ENCODE measurements at places on chromosomes 4 and X.

GRCh38 chr4:66852843-66853242, 692.5 kb downstream of the CENPC start:
- no peak for DNase-seq

DNA sequence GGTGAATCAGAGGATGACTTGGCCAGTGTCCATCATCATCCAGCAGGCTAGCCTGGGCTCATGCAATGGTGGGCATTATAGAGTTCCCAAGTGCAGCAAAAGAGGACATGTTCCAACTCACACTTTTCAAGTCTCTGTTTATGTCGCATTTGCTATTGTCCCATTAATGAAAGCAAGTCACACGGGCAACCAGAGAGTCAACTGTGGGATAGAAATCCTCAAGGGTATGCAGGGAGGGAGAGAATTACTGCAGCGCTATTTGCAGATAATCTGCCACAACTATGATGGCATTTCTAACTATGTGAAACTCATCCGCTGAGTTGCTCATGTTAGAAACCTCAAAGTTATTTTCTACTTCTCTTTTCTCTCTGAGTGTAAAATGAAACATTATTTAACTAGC, 78.5 kb upstream of the TAB3 start:
- no peak for DNase-seq

- no peak for DNase-seq
Observed at GRCh38 chr4:188403272-188403671, 264.0 kb downstream of the TRIML1 start.

- no peak for DNase-seq
Observed at GRCh38 chrX:136866337-136867095, 14.0 kb downstream of the RBMX start.

- no peak for DNase-seq
Observed at GRCh38 chr4:107736924-107737448, 17.0 kb upstream of the PAPSS1 start.

GRCh38 chr4:86106475-86106874, 253.4 kb downstream of the MAPK10 start:
- no peak for DNase-seq

DNA sequence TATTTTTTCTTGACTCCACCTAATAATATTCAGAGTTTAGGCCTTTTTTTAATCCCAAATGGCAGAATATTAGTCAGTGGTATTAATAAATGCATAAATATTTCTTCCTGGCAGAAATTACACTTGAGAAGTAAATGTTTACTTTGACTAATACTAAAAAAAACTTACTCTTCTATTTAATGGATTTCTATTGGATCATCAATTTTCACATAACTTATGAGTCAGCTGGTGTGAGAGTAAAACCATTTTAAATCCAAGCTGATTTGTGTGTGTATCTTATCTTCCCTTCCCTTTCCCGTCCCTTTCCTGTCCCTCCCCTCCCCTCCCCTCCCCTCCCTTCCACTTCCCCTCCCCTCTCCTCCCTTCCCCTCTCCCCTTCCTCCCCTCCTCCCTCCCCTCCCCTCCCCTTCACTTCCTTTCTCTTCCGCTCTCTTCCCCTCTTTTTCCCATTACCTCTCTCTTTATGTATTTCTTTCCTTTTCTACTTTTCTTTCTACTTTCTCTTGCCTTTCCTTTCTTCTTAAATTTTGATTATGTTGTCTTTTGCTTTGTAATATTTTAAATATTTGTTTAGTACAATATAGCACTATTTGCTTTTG, 630.1 kb upstream of the EPHA5 start:
- no peak for DNase-seq

- DNase-seq = no peak
Observed at GRCh38 chr4:78437608-78438088, 113.9 kb upstream of the ANXA3 start.

DNA sequence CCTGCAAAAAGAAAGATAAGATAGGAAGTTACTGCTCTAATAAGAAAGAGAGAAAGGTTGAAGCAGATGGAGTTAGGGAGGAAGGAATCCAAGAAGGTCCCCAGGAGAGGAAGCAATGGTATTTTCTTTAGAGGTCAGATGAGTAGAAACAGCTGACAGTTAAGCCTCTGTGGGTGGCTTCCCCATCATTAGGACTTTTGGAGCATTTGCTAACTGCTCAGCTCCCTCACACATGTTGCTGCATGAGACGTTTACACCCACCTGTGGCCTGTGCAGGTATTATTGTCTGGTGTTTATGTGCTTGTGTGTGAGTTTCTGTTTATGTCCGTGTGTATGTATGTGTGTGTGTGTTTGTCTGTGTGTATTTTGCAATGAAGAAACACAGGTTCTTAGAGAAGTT, 346.8 kb downstream of the RAB28 start:
- no peak for DNase-seq

- no peak for DNase-seq
Observed at GRCh38 chr4:112910109-112910736, 139.2 kb upstream of the ANK2 start.

DNA sequence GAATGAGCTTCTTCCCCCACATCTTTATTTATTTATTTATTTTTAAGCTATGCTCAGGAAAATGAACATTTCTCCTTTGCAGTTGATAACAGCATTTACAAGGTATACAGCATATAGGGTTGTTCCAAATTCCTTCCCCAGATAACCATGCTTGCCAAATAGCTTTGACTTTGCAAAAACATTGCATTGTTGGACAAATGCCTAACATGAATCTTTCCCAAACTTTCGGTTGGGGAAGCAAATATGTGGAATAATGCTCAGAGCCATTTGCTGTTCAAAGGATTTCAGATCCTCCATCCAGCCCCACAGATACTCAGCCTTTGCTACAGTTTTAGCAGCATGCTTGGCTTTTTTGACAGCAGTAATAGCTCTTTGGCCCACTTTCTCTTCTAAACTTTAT, 127.2 kb upstream of the AGA start:
- DNase-seq = no peak

- no peak for DNase-seq
Observed at GRCh38 chr4:156764846-156765245, 206.8 kb downstream of the PDGFC start.

DNA sequence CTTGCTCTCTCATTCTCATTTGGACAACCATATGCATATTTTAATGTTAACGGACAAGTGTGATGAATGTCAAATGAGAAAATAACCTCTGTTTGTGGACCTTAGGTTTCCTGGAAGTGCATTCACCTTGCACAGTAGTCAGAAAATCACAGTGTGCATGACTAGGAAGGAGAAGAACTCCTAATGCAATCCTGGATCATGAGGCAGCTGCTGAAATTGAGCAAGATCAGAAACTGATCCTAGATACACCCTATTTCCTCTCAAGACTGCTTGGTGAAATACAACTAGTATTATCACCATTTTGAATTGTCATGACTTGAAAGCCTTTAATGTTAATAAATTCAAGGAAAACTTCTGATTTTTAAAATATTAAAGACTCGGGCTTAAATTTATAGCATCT, 1148.9 kb downstream of the STIM2 start:
- no peak for DNase-seq

DNA sequence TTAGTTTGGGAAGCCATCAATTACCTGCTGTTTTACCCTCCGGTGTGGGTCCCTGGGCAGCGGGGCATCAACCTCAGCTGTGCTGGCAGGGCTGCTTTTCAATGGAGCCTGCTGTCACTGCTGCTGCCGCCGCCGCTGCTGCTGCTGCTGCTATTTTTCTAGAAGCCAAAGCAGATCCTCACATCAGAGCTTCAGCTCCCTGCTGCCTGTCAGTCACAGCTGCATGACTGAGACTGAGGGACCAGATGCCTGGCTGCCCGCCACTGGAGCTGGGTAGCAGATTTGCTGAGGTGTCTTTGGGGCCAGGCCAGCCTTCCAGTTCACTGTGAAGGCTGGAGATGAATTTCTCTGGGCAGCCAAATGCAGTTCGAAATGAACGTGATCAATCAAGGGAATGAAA, 200.3 kb upstream of the NHS start:
- peak; percentile 43 for DNase-seq

GRCh38 chr4:138688408-138689085, 327.0 kb upstream of the NOCT start:
- no peak for DNase-seq

DNA sequence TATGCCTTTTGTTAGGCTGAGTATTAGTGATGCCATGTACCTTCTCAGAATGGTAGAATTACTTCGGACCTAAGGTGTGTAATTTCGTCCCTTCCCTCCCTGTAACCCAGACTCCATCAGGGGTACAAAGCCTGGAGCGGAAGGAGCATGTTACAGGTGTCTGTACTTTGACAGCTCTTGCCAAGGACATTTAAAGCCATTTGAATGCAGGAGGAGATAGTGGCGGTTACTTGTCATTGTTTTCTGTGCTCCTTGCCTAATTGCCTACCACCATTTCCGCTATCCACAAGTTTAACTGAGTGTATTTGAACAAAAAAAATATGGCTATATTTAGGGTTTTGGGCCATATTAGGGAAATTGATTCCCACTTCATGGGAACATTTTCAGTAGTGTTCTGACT, 1.8 kb downstream of the FNIP2 start:
- no peak for DNase-seq

GRCh38 chr4:98921292-98921691, 7.6 kb downstream of the EIF4E start:
- DNase-seq = no peak

DNA sequence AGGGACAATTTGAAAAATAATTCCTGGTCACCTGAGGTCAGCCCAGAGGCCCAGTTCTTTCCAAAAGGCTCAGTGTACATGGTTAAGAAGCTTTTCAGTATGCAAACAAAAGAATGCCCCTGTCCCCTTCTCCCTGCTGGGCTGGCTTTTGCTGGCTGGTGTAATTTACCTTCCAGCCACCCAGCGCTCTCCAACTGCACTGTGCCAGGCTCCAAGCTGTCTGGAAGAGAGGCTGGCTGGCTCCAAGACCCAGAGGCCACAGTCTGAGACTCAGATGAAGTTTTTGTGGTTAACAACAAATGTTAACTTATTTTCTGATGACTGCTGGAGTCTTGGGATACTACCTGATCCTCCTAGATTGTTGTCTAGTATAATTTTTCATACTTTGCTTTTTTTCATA, 11.9 kb upstream of the KIT start:
- no peak for DNase-seq

DNA sequence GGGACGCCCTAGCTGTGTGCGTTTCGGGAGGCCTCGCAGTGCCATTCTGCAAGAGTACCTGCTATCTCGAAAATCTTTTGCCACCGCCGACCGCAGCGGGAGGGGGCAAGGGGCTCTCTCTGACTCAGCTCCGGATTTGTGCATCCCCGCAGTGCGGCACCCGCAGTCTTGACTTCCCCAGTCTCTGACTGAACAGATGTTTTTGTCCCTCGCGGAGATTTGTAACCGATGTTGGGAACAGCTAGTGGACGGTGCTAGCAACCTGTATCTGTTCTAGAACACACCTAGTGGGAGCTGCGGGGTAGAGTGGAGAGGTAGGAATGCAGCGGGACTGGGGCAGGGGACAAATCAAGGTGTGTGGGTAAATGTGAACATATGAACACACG, 17.2 kb downstream of the NKX6-1 start:
- no peak for DNase-seq

DNA sequence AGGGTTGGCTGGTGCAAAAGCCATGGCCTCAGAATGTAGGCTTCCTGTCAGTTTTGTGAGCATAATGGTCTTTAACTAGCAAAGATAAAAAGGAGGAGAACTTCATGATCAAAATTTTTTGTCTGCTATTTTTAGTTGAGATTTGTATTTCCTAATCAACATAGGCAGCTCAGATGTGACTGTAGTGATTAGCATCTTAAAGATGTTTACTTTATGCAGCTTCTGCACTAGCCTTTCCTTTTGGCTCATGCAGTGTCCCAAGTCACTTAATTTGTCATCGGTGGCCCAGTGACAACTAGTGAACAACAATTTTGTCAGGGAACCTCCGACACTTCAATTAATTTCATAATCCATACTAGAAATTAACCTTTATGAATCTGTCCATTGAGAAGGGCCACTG, 109.8 kb downstream of the CEP135 start:
- no peak for DNase-seq

DNA sequence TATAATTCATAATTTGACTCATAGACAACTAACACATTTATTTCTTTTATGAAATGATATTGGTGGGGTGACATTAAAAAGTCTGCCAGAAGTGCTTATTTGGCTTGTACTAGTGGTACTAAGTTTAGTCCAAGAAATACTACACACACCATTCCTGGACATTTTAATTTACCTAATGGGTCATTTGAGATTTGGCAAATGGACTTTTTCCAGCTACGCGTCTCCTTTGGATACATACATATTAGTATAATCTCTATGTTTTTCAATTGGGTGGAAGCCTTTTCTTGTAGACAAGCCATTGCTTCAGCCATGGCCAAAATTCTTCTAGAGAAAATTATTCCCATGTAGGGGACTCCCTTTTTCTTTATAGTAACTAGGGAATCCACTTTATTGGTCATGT, 968.5 kb downstream of the C4orf33 start:
- DNase-seq = no peak

- DNase-seq = no peak
Observed at GRCh38 chrX:64229154-64229553, 1.3 kb downstream of the ASB12 start.

DNA sequence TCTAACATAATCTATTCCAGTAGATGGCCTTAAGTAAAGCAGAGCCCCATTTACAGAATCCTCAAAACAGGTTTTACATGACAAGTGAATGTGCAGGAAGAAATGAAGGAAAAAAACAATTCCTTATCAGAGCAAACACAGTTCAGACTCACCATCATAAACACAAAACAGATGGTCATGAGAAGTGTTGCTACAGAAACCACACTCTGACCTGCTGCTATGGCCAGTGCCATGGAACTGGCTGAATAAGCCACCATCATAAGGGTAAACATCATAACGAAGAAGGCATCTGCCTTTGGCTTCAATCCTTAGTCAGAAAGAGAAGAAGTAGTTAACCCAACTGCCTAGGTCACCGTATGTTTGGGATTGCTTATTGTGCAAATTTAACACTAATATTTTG, 61.1 kb downstream of the ABCG2 start:
- no peak for DNase-seq

GRCh38 chr4:12724510-12724909, 759.6 kb downstream of the RAB28 start:
- DNase-seq = no peak

DNA sequence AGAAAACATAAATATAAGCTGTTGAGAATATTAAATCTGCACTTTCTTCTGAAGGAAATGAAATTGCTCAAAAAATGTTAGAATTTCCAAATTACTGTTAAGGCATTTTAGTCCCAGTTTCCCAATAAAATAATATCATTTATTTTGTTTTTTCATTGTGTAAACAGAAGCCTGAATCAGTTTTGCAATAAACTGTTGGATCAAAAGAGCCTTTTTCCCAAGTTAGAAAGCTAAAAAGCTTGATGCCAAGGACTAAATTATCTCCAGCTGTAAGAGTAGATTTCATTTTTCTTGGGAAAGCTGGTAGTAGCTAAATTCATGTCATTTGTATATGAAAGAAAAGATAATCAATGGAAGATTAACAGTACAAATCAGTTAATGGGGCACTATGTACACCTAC, 95.8 kb downstream of the RNF150 start:
- no peak for DNase-seq

GRCh38 chrX:32538554-32538953, 672.8 kb downstream of the DMD start:
- DNase-seq = no peak

DNA sequence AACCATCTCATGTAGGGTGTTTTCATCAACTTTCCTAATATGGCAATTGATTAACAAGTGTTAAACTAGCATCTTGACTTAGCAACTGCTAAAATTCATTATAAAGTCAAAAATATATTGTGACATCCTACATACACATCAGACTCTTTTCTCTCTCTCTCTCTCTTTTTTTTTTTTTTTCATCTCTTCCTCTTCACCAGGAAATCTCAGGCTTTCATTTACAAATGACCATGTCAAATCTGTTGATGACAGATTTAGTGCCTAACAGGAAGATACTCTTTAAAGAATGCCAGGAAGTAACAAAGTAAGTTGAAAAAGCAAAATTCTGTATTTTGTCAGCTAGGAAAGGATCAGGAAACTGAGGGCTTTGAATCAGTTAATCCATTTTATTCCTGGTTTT, 365.5 kb downstream of the PCDH7 start:
- no peak for DNase-seq
